ENCODE measurements at places on chromosomes 7 and 10. TPM values are rescaled to one million over a fixed set of nuclear protein-coding genes. Genes with fewer than 3 reads are reported as not detected.

DNA sequence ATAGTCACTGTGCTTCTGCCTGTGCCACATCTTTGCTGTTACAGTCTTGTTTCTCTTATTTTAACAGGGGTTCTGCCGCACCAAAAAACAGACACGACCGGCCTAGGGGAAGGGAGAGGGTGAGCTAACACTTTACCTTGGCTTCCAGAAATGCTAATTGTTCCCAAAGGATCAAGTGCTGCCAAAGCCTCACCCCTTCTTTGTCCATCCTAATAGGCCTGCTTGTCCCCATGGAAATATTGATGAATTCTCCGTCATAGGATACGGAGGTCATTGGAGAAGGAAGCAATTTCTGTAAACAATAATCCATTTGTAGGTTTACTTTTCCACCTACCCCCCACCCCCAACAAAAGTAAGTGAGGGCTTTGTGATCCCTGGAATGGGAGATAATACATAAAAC, 567.3 kb downstream of the KCNMA1 start:
- DNase-seq: no peak

- DNase-seq: no peak
Measured at GRCh38 chr10:125984346-125984745, 88.0 kb downstream of the FANK1 start.

- DNase-seq: no peak
Measured at GRCh38 chr10:62959553-62959952, 143.4 kb upstream of the EGR2 start.

DNA sequence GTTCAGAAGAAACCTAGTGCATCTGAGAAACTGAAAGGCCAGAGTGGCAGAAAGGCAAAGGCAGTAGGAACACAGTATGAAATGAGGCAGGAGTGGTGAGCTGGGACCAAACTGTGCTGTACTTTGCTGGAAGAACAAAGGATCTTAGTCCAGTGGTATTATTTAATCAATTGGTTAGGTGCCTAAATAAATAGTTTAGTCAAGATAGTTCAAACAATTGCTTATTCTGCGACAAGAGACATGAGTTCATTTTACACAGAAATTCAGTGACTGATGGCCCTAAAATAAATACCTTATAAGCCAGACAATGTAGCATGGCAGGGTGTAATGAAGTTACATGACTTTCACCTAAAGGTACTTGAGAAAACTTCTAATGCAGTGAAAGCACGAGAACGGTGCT, 181.8 kb upstream of the LRRN3 start:
- DNase-seq: no peak

DNA sequence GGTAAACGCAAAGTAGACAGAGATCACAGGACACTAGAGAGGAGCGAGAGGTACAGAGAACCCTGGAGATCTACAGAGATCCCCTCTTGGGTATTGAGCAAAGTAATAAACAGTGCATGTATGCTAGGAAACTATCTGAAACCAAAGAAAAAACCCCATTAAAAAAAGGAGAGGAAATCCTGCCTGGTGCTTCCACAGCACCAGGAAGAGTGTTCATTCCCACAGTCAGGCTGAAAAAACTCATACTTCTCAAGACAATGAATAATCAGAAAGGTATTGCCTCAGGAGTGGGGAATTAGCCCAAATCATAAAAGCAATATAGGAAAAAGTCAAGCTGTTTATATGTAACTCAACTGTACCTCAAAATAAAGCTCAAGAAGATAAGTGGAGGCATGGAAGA, 59.1 kb downstream of the ANKRD26 start:
- no peak for DNase-seq

DNA sequence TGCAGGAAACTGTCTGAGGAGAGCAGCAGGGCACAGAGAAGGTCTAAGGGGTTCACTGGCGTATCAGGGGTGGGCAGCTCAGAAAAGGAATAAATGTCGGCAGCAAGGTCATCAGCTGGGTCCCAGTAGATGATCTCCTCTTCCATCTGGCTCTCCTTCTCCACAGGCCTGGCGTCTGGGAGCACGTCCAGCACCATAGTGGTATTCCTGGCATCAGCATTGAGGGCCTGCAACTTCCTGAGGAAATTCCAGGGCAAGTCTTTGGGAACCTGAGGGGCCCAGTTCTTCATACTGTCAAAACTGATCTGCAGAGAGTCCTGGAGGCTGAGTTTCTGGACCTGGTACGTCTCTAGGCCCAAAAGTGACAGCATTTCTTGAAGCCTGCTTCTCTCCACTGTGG, 9.6 kb upstream of the MRPS24 start:
- DNase-seq: no peak

- no peak for DNase-seq
Measured at GRCh38 chr10:52814506-52814905, 41.9 kb upstream of the MBL2 start.

- no peak for DNase-seq
Measured at GRCh38 chr7:150332852-150333635, 8.4 kb downstream of the RARRES2 start.

- DNase-seq: no peak
Measured at GRCh38 chr7:91342346-91342745, 78.1 kb downstream of the FZD1 start.

GRCh38 chr7:2729893-2730716, 42.1 kb downstream of the AMZ1 start:
- peak; percentile 56 for DNase-seq

DNA sequence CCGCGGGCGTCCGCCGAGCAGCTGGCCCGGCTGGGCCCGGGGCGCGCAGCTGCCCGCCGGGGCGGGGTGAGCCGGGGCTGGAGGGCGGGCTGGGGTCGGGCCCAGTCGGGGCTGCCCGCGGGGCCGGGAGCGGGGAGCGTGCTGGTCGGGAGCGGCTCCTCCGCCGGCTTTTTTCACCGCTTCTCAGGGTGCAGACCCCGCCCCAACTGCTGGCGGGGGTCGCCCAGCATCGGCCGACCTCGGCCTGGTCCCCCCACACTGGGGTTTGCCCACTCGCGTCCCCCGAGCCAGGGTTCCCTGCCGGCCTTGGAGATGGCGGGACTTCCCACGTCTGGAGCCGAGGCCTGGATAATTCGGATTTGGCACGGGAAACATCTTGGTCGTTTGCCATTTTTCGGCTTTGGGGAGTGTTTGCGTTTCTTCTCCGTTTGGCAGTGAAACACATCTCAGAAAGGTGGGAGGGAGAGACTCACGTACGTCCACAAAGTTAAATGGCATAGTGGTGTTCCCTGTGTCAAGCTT, 432 bp downstream of the TMEM248 start:
- peak; percentile 67 for DNase-seq

FFAR4 gene
- not detected for polyA plus RNA-seq

GIMAP6 gene
- polyA plus RNA-seq: 15.0 TPM

REPIN1 gene
- polyA plus RNA-seq: 71.2 TPM

PNLIP gene
- polyA plus RNA-seq: 0.14 TPM

MIOS gene
- 29.4 TPM for polyA plus RNA-seq
